ENCODE measurements at places on chromosomes 3 and 15.

- DNase-seq: no peak
Observed at GRCh38 chr3:43415088-43415487, 128.7 kb downstream of the SNRK start.

DNA sequence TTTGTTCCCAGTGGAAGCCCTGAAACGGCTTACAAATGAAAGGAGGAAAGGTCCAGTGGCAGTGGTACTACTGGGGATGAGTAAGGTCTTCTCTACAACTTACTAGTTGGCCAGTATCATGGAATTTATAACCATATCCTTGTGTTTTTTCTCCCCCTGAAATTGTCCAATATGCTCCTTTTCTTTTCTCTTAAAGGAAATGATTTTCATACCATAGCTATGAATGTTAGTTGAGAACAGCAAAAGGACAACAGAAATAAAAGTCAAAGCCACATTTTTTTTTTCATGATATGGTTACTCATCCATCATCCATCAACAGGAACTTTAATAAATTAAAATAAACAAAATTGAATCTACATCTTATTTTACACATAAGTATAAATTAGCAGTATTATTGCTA is 450.4 kb downstream of the MFSD1 start:
- no peak for DNase-seq

GRCh38 chr3:185758912-185759311 is 65.9 kb downstream of the IGF2BP2 start:
- DNase-seq: no peak

- no peak for DNase-seq
Observed at GRCh38 chr3:133820129-133820528, 14.5 kb downstream of the SRPRB start.

DNA sequence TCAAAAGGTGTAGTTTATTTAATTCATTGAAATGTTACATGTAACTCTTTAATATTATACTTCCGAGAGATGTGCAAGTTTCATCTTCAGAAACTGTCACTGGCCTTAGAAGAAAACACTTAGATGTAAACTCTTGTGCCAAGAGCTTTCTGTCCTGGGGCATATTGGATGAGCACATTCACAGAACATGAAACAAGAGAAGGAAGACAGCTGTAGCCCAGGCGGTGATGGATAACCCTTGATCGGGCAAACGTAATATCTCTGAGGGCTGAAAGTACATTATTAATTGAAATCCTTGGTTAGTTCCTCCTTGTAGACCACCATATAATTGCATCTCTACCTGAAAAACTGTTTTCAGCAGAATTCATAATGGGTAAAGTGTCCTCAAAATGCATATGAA is 67.4 kb downstream of the MECOM start:
- no peak for DNase-seq

DNA sequence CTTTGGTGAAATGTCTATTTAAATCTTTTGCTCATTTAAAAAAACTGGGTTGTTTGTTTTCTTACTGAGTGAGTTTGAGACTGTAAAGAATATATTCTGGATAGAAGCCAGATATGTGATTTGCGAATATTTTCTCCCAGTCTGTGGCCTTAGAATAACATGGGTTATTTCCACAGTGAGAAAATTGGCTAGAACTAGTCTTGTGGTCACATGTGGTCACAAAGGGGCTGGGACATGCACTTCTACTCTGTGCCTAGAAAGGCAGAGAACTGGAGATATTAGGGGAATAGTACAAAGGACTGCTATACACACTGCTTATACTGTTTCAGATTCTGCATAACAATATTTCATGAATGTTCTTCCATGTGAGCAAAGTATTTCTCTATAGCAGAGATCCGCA is 79.9 kb upstream of the RGMA start:
- no peak for DNase-seq

DNA sequence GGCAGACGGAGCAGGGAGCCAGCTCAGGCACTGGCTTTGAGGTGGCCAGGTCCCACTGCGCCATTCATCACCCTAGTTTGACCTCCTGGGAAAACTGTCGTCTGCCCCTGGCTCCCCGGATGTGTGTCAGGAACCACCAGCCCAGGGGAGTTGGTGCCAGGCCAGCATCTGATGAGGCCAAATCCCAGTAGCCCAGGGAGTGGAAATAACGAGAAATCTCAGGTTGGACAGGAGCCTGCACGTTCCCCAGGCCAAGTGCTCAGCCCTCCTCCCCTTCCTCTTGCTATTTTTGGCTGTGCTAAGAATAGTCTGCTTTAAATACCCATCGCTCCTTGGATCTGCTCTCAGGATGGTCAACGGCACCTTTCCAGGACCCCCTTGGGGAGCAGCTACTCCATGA is 93.1 kb upstream of the RPL32 start:
- DNase-seq: no peak

DNA sequence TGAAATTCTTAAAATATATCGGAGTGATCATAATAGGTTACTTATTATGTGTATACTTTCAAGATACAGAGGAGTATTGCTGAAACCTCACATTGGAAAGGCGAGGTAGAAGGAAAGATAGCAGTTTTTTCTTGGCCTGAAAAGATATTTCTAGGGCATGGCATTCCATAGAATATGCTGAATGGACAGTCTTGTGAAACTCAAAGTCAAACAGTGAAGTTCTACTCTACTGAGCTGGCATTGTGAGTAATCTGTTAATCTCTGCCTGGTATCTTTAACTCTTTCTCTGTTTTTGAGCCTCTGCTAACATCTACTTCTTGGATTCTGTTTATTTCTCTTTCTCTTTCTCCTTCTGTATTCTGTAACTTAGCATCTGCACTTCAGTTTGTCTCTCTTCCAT is 176.3 kb upstream of the ZBTB20 start:
- DNase-seq: no peak

GRCh38 chr3:56664823-56665222 is 18.2 kb downstream of the TASOR start:
- DNase-seq: no peak

- no peak for DNase-seq
Observed at GRCh38 chr3:138908846-138909245, 38.1 kb downstream of the FOXL2 start.

DNA sequence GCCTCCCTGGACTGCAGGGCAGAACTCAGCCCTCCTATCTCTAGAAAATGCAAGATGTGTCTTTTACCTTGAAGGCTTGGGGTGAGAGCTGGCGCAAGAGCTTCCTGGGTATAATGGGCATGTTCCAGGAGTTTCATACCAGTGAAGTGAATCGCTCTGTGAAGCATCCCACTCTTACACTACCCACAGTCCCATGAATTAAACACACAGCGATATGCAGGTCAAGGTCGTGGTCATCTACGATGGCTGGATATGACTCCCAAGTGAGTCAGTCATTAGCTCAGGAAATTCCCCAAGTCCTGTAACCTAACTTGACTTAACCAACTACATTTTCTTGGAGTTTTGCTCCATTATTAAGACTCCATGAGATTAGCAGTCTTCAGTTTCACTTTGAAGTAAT is 439.7 kb downstream of the NTRK3 start:
- DNase-seq: no peak

- DNase-seq: no peak
Observed at GRCh38 chr3:31831591-31831990, 149.5 kb downstream of the OSBPL10 start.

- no peak for DNase-seq
Observed at GRCh38 chr15:59232476-59232875, 25.8 kb downstream of the LDHAL6B start.

DNA sequence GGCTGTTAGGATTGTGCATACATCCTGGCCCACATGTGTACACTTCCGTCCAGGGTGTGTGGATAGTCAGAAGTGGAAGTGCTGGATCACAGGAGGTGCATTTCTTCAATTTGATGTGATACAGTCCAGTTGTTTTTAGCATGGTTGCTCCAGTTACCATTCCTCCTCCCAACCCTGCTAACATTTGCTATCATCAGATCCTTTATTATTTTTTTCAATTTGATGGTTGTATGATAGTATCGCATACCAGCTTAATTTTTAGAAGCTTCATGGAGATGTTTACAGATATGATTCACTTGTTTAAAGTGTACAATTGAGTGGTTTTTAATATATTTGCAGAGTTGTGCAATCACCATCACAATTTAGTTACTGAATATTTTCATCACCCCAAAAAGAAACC is 202.7 kb downstream of the ITPR1 start:
- DNase-seq: no peak

DNA sequence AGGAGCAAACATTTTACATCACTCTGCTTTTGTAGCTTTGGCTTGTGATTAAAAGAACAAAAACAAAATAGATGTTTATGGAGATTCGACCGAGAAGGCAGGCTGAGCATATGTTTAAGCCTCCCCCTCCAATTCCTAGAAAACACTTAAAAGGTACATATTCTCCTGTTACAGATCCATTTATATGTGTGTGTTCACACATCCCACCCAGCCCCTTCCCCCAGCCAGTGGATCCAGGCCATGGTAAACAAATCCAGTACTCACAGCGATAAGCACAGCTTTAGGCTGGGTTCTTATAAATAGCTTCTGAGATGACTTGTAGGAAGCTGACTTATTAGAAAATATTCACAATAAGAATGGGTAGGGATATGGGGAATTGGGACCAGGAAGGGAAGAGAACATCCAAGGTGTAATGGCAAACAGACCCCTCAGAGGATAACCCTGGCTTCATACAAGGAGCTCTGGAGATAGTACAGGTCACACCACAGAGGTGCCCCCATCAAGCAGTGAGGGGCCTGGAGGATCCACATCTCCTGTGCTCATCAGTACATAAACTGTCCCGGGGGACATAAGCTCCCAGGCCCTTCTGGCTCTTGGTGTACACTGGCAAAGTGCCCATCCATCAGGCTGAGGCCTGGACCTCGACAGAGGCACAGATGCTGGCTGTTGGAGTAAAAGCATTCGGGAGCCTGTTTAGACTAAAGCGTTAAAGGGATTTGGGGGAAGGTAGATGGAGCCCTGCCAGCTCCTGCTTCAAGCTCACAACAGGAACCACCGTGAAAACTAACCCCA is 70.0 kb upstream of the UBE2E1 start:
- no peak for DNase-seq

DNA sequence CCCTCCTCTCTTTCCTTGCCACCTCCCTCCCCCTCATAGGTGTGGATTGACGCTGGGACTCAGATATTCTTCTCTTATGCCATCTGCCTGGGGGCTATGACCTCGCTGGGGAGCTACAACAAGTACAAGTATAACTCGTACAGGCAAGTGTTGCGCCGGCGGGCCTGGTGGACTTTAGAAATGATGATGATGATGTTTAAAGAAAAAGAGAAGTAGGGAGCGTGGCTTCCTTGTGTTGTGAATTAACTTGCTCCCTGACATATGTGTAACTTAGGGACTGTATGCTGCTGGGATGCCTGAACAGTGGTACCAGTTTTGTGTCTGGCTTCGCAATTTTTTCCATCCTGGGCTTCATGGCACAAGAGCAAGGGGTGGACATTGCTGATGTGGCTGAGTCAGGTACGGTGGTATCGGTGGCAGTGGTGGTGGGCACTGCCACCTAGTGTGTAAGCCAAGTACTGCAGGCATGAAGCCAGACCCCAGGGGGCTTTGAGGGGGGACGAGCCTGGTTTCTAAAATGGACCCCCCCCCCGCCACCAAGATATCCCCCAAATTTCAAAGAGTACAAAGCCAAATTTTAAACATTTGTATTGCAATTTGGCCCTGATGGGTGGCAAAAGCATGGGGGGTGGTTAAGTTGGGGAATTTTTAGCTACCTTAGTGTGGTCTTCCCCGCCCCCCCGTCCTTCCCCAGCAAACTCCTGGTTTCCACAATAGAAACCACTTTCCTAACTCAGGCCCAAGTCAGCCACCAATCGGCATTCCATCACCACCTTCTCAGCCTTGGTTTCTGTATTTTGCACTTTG is 65.6 kb downstream of the SLC6A6 start:
- DNase-seq: no peak

DNA sequence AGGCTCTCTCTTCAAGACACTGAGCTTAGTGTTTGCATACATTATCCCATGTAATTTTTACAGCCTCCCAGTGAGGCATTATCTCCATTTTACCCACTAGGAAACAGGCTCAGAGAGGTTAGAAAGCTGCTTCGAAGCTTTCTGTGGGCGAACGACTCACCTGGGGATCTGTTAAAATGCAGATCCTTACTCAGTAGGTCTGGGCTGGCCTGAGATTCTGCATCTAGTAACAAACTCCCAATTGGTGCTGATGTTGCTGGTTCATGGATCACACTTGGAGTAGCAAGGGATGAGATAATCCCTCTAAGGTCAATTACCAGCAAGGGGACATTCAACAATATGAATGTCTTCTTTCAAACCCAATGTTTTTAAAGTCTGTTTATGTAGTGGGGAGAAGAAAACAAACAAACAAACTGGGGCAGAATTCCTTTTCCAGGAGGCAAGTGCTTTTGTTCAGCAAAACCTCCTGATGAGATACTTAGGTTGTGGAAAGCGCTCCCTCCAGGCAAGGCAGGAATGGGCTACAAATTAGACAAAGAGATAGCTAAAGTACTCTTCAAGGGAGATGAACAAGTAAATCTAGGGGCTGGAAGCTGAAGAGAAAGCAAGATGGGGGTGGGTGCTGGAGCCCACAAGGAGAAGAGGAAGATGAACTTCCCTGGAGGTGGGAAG is 311.9 kb downstream of the SHQ1 start:
- DNase-seq: no peak

DNA sequence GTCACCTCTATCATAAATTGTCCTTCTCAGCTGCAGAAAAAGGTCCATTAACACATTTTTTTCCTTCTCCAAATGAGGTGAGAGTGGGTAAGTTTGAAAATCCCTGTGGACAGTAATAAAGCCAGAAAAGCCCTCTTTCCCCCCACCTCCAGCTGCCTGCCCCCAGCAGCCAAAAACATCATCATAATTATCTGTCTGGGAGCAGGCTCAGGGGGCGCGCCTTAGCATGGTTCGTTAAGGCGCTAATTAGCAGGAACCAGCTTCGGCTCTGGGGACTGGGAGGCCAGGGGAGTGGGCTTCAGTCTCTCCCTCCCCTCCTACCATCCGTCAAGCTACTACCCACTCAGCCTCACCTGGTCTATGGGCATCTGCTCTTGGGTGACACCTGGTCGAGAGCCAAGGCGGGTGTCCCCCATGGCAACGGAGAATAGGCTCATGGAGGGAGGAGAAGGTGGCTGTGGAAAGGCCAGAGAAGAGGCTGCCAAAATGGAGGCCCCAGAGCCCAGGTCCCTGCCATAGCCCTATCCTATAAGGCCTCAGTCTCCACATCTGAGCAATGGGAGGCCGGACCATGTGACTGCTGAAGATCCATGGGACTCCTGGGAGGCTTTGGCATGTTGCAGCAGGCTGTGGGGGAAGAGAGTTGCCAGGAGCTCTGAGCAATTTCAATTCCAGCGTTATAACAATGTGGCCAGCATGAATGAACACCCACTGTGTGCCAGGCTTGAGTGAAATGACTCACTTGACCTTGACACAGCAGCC is 140.1 kb upstream of the LINGO1 start:
- no peak for DNase-seq

GRCh38 chr3:65890328-65890727 is 148.4 kb downstream of the MAGI1 start:
- no peak for DNase-seq

DNA sequence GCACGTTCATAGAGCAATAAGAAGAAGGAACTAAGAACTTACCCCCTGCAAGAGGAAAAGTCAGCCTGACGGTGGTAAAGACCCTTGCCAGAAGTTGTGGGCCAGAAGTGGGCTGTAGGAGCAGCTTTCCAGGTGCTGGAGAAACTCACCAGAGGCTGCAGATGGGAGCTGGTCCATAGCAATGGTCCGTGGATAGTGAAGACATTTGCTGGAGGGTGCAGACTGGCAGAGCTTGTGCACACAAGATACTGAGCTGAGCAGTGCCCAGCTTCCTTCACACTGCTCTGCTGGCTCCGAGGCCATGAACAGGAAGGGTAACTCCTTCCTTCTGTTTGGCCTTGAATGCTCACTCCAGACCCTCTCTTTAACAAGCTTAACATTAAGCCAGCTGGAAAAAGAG is 149.8 kb upstream of the BNIP2 start:
- no peak for DNase-seq

- DNase-seq: no peak
Observed at GRCh38 chr15:75327005-75327404, 8.9 kb upstream of the COMMD4 start.
